ENCODE measurements at places on chromosomes 12 and 14.
A peak's percentile ranks its signal among the peaks of the same experiment; 100 is the strongest.

GRCh38 chr14:95526483-95527386 lies 8.1 kb upstream of the GLRX5 start:
- peak; percentile 11 for DNase-seq

DNA sequence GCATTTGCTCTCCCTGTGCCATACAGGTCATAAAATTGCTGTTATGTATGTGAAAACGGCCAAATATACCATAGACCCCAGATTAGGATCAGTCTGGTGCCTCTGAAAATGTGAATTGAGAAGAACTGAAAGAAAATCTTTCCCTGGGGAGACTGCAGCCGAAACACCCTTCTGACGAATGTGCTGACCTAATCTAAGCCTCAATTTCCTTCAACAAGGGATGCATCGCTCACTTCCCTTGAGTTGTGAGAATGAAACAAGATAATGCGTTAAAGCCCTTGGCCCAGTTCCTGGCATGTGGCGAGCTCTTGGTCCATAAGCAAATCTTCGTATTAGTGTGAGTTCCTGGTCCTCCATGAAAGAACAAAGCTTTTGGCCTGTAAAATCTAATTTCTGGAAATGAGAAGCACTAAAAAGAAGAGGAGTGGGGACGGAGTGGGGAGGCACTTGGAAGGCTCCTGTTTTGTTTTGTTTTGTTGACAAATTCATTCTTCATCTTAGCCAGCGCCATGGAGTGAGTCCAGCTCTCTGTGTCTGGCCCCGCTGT lies 49.5 kb upstream of the RTRAF start:
- no peak for DNase-seq

DNA sequence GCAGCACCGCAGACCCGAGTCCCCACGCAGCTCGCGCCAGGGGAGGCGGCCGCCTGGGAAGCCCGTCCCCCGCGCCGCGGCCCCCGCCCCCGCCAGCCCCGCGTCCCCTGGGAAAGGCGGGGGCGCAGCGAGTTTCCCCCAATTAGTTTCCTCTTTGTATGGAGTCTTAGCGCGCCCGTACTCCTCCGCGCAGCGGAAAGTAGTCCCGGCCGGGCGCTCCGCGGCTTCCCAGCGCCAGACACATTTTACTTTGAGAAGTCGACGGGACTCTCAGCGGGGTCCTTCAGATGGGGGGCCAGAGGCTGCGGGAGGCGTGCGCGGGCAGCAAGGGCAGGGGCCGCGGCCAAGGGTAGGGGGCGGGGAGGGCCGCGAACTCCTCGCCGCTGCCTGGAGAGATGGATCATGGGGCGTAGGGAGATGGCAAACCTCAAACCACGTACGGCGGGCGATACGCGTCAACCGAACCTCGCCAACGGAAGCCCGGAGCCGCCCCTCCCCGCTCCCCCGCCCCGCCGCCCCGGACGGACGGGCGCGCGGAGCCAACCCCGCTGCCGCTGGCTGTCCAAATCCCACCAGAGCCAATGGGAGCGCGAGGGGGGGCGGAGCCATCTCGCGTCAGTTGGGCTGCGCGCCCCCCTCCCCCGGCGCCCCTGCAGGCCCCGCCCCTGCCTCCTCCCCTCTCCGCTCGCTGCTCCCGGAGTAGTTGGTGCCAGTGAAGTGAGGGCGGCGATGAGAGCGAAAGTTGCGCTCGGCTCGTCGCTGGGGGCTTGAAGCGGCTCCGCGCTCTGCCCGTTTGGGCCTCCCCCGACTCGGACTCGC lies at the start of gene RCOR1:
Gene RCOR1 (plus strand): TSS at position 706 of the 819 bp plus-strand sequence. CDS start 238 bp downstream, outside the sequence.
- peak; percentile 98 for DNase-seq

- no peak for DNase-seq
Measured at GRCh38 chr12:125434936-125435443, 369.8 kb downstream of the AACS start.

DNA sequence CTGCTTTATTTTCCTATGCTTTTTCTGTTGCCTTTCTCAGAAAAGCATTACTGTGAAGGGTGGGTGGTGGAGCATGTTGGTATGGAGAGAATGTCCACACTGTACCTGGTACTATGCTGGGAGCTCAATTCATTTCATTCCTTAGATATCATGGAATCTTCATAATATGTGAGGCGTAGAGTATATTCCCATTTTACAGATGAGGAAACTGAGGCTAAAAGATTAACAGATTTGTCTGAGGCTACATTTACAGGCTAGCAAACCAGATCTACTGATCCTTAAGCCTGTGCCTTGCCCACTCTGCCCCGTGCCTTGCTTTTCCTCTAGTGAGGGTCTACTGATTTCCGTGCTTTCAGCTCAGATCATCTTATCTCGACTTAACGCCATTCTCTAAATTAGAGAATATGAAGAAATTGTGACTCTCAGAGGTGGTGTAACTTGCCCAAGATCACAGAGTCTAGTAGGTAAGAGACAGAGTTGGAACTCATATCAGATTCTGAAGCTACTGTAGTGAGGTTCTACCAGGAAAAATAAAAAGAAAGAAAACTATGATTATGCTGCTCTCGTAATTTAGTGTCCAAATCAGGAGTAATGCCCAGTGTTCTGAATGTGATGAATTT lies 5.5 kb downstream of the GLRX5 start:
- no peak for DNase-seq

- DNase-seq = no peak
Measured at GRCh38 chr12:43104494-43104893, 447.5 kb downstream of the ADAMTS20 start.

DNA sequence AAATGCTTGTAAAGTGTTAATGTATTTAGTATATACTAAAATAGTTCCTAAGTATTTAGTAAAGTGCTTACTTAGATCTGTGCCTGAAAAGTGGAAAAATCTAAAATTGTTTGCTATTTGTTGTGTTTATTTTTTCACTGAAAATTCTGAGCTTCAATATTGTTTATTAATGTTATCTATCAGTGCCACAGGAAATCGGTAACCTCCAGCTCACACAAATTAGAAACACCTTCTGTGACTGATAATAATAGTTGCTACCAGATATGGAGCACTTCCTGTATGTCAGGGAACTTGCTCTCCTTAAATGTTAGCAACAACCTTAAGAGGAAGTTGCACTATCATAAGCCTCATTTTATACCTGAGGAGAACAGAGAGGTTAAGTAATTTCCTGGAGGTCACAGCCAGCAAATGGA lies 723 bp upstream of the LRP10 start:
- DNase-seq = no peak

- DNase-seq = no peak
Measured at GRCh38 chr12:31315784-31316465, 10.0 kb downstream of the SINHCAF start.
